ENCODE measurements at places on chromosomes 6 and 20.

GRCh38 chr6:147238164-147238563 lies 33.9 kb downstream of the STXBP5 start:
- DNase-seq = no peak

GRCh38 chr6:39313526-39314272 lies 520 bp downstream of the KCNK17 start:
- peak; percentile 41 for DNase-seq

- no peak for DNase-seq
Measured at GRCh38 chr20:36114707-36115106, 39.8 kb upstream of the EPB41L1 start.

GRCh38 chr20:4134861-4135379 lies 119.6 kb upstream of the RNF24 start:
- no peak for DNase-seq

DNA sequence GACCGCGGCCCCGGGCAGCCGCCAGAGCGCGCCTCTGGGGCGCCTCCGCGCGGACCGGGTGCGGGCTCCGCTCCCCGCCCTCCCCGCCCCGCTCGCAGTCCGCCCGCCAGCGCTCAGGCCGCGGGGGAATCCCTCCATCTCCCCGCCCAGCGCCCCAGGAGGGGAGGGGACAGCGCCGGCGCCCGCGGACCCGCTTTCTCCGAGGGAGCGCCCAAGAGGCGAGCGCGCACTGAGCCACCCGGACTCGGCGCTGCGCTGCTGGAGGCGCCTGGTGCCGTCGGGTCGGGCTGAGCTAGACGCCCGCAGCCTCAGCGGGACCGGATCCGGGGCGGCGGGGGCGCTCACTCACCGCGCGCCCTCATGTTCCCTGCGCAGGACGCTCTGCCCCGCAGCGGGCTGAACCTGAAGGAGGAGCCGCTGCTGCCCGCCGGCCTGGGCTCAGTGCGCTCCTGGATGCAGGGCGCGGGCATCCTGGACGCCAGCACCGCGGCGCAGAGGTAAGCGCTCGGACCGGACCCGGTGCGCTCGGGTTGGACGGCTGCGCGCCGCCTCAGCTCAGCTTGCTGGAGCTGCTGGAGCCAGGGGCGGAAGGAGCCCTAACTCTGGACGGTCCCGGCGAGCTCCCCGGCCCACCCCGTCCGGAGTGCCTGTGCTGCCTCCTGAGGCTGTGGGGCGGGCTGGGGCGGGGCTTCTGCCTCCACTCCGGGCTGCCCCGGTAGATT lies 867 bp downstream of the EBF4 start:
- peak; percentile 75 for DNase-seq

DNA sequence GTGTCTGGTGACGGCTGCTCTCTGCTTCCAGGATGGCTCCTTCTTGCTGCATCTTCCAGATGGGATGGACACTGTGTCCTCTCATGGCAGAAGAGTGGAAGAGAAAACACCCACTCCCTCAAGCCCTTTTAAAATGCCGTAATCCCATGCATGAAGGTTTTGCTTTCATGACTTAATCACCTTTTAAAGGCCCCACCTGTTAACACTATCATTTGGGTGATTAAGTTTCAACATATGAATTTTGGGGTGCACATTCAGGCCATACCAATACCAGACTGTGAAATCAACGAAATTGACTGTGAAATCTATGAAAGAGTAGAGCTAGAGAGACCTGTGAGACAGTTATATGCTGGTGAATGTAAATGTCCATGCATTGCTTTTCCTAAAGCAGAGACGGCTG lies 374.3 kb upstream of the CHD6 start:
- no peak for DNase-seq

DNA sequence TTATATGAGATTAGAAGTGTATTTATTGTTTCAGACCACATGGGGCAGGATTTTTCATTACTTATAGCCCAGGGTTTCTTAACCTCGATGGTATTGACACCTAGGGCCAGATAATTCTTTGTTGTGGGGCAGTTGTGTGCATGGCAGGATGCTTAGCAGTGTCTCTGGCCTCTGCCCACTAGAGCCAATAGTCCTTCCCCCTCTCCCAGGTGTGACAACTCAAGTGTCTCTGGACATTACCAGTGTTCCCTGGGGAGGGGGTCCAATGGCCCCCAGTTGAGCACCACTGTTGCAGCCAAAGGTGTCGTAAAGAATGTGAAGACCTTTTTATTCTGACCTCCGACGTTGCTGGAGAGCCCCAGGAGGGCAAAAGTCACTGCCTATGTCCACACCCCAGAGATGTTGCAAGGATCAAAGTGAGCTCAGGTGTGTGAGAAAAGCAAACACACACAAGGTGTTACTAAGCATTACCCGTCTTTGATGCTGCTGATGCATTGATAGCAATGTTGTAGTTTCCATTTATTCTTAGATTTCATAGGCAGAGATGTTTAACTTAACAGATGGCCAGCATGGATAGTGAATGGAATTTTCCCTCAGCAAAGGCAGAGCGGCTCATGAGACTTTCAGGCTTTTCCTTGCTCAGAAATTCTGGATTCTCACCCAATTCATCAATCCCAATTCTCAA lies 22.2 kb downstream of the BANF2 start:
- DNase-seq = no peak

GRCh38 chr6:13454286-13455221 lies 32.8 kb downstream of the GFOD1 start:
- DNase-seq = no peak

- peak; percentile 53 for DNase-seq
Measured at GRCh38 chr20:32019156-32019510, 8.9 kb downstream of the CCM2L start.

DNA sequence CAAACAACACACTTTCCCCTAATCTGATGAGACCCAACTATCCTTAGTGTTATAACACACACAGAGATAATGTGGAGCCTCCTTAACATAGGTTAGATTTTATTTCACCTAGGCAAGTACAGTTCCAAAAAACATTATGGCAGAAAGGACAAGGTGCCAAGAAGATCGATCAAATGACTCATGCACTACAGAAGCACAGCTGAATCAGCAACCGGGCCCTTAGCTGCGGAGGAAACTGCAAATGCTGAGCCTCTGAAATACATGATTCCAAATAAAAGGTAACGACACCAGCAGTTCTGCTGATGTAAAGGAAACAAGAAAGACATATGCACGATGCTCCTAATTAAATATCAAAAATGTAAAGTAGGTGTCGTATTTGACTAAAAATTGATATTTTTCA lies 19.9 kb upstream of the MUC21 start:
- DNase-seq = no peak

DNA sequence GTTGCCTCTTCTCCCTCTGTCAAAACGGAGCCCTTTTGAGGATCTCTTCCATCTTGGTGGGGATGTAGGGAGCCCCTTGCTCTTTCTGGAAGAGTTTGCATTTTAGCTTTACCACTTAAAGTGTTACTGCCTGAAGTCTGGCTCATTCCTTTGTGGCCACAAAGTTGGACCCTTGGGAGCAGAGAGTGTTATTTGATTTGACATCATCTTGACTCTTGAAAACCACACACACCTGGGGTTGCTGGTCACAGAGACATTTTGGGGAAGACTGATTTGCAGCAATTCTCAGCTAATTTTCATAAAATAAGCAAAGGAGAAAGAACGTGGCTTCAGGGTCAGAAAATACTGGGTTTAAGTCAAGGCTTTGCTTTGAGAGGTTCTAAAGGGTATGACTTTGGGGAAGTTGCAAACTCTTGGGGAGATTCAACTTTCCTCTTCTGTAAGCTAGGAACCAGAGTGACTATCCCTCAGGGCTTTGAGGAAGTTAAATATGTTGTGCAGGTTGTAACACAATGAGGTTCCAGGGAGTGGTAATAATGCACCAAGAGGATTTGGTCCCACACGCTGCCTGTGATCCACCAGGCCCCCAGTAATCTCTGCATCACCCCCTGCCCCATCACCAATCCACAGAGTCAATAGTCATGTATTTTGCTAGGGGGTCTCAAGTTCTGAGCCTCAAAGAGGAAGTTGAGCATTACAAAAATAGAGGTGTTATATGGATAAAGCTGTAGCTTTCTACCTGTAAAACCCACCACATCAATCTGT lies 141.6 kb upstream of the SLC24A3 start:
- DNase-seq = no peak

DNA sequence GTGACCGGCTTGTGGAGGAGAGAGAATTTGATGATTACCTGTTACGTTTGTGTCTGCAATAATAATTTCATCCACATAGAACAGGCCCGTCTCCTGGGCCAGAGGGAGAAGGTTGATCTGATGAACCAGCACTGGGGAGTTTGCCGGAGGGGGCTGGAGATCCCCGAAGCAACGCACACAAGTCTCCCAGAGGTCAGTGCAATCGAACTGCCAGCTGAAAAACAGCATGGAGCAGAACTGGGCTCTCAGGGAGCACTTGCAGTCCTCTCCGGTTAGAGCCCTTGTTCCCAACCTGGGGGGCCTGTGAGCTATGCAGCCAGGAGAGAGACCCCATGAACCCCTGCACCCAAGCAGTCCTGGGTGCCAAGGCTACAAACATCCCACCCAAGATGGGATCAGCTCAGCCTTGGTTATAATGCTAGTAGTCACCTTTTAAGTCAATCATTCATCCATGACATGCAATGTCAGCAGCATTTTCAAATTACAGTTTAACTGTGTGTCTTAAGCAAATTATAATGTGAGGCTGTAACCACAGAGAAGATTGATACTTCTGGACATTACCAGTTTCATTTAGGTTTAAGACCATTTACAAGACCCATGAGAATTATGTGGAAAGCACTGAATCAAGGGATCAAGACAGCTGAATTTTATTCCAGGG lies 34.2 kb downstream of the PKHD1 start:
- DNase-seq = no peak

GRCh38 chr6:35473075-35473849 lies 5.1 kb downstream of the RPL10A start:
- DNase-seq = no peak

GRCh38 chr6:169827290-169827717 lies 75.9 kb downstream of the ERMARD start:
- no peak for DNase-seq

- DNase-seq = no peak
Measured at GRCh38 chr6:164230259-164230658, 815.7 kb downstream of the QKI start.

GRCh38 chr6:156587071-156587470 lies 190.1 kb upstream of the ARID1B start:
- DNase-seq = no peak

DNA sequence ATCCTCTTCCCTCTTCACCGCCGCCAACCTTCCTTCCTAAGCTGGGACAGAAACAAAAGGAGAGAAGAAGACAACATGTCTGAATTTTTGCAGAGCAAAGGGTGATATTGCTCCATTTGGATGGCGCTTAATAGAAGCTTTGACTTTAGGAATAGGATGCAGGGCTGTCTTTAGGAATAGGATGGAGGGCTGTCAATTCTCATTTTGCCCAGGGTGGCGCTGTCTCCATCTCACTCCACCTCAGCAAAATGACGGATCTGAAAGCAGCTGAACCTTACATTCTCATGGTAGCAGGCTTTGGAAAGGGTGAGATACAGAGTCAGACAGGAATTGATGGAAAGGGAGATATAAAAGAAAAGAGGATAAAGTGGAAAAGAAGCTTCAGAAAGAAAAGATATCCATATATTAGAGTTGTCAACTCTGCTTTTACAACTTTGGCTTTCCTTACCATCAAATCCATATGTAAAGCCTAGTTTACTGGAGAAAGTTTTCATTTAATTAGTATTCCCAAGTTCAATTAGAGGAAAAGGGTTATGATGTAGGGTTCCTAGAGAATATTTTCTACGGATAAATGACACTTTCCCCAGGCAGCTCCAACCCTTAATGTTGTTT lies 2.4 kb downstream of the MTCL3 start:
- no peak for DNase-seq

- DNase-seq = peak; percentile 39
Measured at GRCh38 chr6:152356662-152357061, 280.5 kb downstream of the SYNE1 start.

- DNase-seq = no peak
Measured at GRCh38 chr6:156344491-156344890, 432.7 kb upstream of the ARID1B start.

- no peak for DNase-seq
Measured at GRCh38 chr6:69594405-69594804, 202.4 kb downstream of the LMBRD1 start.

DNA sequence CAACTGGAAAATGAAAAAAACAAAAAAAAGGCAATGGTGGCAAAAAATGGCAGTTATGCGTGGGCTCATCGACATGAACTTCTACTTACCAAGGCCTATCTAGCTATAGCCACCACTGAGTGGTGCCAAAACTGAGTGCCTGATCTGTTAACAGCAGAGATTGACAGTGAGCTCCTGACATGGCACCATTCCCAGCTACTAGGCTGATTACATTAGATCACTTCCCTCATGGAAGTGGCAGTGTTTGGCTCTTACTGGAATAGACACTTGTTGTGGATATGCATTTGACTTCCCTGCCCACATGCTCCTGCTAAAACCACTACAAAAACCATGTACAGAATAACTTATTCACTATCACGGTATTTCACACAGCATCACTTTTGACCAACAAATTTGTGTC lies 216.1 kb upstream of the SGK1 start:
- DNase-seq = no peak

GRCh38 chr6:106460481-106460880 lies 100.0 kb downstream of the CRYBG1 start:
- no peak for DNase-seq

DNA sequence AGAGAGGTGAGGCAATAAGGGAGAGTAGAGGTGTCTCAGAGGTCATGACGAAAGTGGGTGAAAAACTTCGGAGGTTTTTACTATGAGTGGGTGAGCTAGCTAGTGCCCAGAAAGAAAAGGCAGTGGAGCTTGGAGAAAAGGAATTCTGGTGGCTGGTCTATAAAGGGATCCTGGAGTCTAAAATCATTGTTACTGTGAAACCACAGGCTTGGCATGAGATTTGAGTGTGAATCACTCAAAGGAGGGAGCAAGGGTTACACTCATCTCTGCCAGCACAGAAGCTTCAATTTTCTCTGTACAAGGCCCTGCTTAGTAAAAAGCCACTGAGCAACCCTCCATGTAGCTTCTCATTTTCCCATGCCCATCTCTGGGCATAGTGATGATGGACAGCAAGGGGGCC lies 47.5 kb downstream of the CD83 start:
- no peak for DNase-seq

- peak; percentile 41 for DNase-seq
Measured at GRCh38 chr6:28134015-28134414, 7.7 kb upstream of the ZKSCAN8 start.
